ENCODE measurements at places on chromosomes 12 and 14. TPM values are rescaled to one million over a fixed set of nuclear protein-coding genes. Genes with fewer than 3 reads are reported as not detected.

- no peak for DNase-seq
Measured at GRCh38 chr12:86735851-86736250, 479.7 kb upstream of the MGAT4C start.

DNA sequence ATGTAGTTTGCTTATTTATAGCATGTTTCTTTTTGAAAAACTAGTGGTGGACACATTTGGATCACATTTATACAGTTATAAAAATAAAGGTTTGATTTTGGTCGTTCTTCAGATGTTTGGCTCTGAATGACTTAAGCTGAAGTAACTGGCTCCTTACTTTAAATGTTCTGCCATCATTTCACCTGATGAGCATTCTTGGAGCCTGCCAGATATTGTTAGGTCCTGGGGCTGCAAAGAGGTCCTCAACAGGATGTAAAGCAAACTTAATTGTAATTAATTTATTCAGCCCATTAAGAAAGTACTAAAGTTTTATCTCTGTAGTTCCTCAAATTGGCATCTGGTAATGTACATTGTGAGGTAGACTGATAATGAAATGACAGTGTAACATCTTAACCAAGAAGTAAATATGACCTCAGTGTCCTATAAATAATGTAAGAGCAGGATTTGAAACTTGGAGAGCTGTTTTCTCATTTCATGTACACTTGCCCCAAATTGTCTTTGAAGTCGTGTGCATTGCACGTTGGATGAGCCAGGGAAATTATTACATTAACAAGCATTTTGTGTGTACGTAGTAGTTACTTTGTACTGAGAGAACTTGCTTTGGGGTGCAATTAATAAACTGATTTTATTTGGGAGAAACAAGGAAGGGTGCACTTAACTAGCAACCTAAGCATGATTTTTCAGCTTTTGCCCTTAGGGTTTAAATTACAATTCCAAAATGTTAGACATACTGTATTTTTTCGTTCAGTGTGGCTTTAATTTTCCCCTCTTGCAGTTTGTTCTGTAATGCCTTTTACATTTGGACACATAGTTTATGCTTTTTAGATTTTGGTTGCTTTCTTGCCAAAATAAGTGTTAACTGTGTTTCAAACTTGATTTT lies 7.5 kb downstream of the EIF5 start:
- no peak for DNase-seq

DNA sequence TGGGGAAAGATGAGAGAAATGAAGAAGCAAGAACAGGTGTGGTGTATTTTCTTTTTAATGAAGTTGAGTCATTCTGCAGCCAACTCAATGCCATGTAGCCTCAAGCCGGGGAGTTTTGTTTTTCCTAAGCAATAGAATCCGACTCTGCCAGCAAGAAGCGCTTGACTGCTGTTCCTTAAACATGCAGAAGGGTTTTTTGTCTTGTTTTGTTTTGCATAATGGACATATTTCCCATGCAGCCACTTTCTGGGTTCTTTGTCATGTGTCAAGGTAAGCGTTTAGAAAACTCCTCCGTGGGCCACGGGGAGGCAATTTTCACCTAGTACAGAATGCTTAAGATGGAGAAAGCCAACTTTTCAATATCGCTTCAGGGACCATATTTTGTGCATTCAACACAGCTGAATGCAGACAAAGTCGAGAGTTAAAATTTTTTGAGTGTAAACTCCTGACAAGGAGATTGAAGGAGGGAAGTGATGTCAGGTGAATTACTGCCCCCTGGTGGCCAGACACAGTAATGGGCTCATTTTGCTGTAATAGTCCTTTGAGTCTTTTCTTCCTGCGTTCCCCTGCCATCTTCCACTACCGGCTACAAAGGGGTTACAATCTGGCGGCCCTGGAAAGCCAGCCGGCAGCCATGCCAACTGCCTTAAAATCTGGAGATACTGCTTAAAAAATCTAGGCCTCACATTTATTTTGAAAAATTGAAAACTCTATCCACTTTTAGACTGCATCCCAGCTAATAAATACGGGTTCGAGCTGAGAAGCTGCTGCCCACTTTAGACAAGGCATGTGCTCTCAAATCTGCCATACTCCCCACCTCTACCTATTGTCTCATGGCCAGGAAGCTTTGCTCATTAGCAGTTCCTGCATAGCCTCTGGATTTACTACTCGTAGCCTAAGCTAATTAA lies 3.2 kb upstream of the FICD start:
- no peak for DNase-seq

DNA sequence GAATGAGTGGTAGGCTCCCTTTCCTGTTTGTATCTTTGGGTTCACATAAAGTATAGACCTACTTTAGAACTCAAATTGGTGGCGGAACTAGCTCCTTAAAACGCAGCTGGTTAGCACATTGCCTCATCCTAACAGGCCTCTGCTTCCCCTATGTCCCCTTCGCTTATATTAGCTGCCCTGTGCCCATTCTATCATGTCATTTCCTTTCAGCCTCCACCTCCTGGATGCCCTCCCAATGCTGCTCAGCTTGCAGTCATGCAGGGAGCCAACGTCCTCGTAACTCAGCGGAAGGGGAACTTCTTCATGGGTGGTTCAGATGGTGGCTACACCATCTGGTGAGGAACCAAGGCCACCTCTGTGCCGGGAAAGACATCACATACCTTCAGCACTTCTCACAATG lies 3.5 kb downstream of the DAZAP2 start:
- DNase-seq: peak; percentile 71

- DNase-seq: no peak
Measured at GRCh38 chr14:34806257-34806656, 68.9 kb downstream of the BAZ1A start.

DNA sequence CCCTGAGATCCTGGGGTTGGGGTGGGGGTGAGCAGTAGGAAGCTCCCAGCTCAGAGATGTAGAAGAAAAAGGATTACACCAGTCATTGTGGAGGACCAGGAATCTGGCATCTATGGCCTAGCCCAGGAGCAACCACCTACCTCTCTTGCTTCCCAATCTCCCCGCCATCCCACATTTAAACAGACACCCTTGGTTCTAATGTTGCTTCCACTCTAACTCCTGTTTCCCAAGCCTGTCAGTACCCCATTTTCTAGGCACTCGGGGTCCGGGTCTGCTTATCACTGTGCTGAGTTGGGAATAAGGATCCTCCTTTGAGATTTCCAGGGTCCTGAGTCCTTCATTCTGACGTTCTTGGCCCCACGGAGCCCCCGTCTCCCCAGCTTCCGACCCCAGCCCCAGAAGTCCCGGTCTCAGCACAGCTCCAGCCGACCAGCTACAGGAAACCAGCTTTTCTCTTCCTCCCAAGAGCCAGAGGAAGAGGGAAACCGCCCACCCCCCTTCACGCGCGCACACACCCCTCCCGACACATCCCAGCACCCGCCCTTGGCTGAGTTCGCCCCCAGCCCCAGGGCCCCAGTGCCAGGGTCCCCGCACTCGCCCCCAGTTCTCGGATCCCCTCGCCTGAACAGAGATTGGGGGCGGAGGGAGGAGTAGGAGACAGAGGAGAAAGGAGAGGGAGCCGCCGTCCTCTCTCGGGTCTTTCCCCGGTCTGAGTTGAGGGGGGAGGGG lies 1.2 kb downstream of the ITGA5 start:
- DNase-seq: no peak

DNA sequence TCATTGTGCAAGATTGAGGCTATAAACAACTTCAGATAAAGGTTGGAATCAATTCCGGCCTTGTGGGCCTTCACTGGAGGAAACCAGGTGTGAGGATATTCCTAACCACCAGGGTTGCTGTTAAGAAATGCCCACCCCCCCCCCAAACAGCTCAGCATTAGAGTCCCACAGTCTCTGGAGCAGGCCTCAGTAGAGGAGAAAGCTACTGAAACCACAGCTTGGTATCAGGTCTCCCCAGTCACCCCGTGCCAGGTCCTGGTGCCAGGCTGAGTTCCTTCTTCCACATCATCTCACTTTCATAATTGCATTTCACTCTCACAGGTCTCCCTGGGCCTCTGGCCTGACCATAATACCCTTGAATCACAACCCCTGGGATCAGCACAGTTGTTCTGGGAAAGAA lies 12.5 kb downstream of the GALNT6 start:
- no peak for DNase-seq

GRCh38 chr14:69043596-69044260 lies 64.6 kb upstream of the ACTN1 start:
- DNase-seq: no peak

GRCh38 chr14:61752626-61753025 lies 9.6 kb upstream of the SNAPC1 start:
- no peak for DNase-seq

GRCh38 chr12:67441736-67442346 lies 172.7 kb downstream of the CAND1 start:
- peak; percentile 90 for DNase-seq

DNA sequence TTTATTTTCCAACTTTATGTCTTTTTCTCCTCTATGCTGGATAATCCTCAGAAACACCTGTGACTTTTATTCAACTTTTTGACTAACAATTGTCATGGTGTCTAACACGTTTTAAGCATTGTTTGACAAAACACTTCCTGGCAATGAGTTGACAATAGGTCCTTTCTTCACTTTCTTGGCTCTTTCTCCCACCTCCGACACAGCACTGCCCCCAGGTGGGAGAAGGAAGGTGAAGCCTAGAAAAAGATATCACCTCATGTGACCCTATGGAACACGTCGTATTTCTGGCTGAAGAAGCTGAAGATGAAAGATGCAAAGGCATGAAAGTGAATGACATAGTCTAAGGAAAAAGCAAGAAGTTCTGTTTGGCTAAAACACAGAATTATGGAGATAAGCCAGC lies 430.0 kb downstream of the ETNK1 start:
- DNase-seq: no peak

DNA sequence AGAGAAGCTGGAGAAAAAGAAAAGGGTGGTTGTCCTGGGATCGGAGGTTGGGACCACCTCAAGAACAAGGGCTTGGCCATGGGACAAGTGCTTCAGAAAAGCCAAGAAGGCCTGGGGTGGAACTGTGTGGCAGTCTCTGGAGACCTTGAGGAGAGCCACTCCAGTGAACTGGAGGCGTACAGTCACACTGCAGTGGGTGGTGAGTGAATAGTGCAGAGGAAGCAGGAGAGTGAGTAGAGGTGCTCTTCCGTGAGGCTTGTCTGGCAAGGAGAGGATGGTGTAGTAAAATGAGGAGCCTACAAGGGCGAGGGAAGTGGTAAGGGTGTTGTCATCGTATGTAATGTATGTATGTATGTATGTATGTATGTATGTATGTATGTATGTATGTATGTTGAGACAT lies 20.9 kb downstream of the RASSF3 start:
- no peak for DNase-seq

- DNase-seq: no peak
Measured at GRCh38 chr12:80374615-80375014, 69.4 kb upstream of the PTPRQ start.

- DNase-seq: no peak
Measured at GRCh38 chr12:47851303-47851952, 31.7 kb upstream of the HDAC7 start.

- DNase-seq: no peak
Measured at GRCh38 chr14:21825149-21825743, 151.6 kb upstream of the OR4E1 start.

GRCh38 chr12:20950248-20950647 lies 139.7 kb downstream of the SLCO1B3 start:
- DNase-seq: no peak

DNA sequence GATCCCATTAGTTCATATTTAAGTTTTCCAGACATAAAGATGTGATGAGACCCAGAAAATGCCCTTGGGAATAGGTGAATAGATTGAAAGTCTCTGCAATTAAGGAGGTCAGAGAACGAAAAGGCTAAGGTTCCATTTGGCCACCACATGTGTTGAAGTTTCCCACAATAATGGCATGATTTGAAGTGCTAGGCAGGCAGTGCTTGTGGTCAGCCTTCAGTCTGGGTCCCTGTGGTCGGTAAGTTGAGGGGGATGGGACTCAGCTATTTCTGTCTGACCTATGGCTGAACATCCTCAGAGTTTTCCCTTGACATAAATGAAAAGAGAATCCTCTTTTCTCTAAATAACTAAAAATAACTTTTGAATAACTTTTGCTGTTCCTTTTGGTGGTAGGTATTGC lies 92.4 kb downstream of the PELI2 start:
- no peak for DNase-seq

GRCh38 chr12:108939594-108939993 lies 59.7 kb downstream of the DAO start:
- DNase-seq: no peak

DNA sequence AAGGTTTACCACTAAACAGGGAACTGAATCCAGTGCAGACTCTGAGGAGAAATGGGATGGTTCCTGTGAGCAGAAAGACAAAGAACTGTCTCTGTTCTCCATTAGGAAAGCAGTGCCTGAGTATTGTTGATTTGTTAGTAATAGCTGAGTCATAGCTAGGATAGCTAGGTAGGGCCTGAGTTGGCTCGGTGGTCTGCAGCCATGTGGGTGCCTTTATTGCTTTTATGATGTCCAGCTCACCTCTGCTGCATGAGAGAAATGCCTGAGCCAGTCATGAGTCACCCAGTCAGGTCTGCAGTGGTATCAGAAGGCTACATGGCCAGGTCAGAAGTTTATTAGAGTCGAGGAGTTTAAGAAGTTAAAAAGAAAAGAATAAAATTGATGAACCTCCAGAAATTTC lies 24.2 kb downstream of the TRHDE start:
- no peak for DNase-seq

- no peak for DNase-seq
Measured at GRCh38 chr14:51041883-51042282, 53.0 kb downstream of the TRIM9 start.

DNA sequence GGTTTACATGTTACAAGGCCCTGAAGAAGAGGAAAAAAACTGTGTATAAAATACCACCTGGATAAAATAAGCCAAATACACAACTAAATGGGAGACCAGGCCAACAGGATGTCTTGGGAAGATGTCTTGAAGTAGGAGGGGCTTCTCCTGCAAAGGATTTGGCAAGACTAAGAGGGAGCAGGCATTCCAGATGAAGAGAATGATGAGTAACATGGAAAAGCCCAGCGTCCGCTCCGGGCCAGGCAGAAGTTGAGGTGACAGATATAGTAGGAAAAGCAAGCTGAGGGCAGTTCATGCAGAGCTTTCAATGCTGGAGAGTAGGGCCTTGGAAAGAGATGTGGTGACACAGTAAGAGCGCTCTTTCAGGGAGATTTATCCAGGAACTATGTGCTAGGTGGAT lies 16.1 kb upstream of the EIF4B start:
- no peak for DNase-seq

GRCh38 chr14:81302638-81303037 lies 81.9 kb upstream of the GTF2A1 start:
- no peak for DNase-seq

The LRP1-AS gene
- total RNA-seq: not detected

The BHLHE41 gene
- total RNA-seq: 34.5 TPM

The TBX3 gene
- total RNA-seq: 11.9 TPM

The SYCP3 gene
- total RNA-seq: not detected

The RHEBL1 gene
- 0.41 TPM for total RNA-seq

The CDCA4 gene
- total RNA-seq: 3.1 TPM

The POTEM gene
- not detected for total RNA-seq

The AQP6 gene
- not detected for total RNA-seq

The NXPH4 gene
- total RNA-seq: 0.60 TPM

The PTCSC3 gene
- total RNA-seq: not detected

The OAS2 gene
- total RNA-seq: 5.0 TPM

All from Right ventricle myocardium inferior (tissue), 1 donor.